ENCODE measurements at places on chromosomes 11 and 22. TPM values are rescaled to one million over a fixed set of nuclear protein-coding genes. Genes with fewer than 3 reads are reported as not detected.
A peak's percentile ranks its signal among the peaks of the same experiment; 100 is the strongest.

MCHR1 gene
- total RNA-seq, result 1.0 TPM

GRCh38 chr11:20249378-20249777 is 89.1 kb upstream of the DBX1 start:
- DNase-seq, result no peak

- no peak for DNase-seq
Measured at GRCh38 chr11:44564670-44565210, 723 bp upstream of the CD82 start.

- DNase-seq, result no peak
Measured at GRCh38 chr11:12927221-12927620, 81.9 kb upstream of the RASSF10 start.

OR52E8 gene
- total RNA-seq, result not detected

DNA sequence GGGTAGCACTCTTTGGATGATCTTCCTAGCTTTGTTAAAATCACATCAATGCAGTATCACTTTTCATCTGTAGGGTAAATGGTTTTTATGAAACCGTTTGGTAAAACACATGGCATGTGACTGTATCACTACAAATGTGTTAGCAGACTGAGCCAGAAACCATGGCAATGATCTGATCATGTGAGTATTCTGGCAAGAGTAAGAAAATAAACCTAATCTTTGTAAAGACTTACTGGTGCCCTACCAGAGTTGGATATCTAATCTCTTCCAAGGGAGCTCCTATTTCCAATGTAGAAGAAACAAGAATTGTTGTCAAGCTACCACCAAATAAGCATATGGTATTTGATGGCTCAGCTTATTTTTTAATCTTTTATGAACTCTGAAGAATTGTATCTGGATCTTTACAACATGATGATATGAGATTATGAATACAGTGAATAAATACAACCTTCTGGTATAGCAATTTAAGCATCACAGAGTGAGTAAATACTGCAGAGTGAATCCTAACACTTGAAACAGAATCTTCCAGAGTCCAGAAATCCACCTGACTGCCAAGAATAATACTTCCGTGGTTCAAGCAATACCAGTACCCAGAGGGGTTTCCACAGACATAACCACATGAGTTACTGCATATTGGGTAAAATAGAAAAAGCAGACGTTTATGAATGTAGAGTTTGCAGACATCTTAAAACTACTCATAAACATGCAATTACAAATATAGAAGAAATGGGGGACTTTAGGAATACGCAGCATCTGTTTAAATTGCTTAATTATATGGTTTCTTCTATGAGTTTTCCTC is 238.8 kb downstream of the TTC28 start:
- DNase-seq, result no peak

DNA sequence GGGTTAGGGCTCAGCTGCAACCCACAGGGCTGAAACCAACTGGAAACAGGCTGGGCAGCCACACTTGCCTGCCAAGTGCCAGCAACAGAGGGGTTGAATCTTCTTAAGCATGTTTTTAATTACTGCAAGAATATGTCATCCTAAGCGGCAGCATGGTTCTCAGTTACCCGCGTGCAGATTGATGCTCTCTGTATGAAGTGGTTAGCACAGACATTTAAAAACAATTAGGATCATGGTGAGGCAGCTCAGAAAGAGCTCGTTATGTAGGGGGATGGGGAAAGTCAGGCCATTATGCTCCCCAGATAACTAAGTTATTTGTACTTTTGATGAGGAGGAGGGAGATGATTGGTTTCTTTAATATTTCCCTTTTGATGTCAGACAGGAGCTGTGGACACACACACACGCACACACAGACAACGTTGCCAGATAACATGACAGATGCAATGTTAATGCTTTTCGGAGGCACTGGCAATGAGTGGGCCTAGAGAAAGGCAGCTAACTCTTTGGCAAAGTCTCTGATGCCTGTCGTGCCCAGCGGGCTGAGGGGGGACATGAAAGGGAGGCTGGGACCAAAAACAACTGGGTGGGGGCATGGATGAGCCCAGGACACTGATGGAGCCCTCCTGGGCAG is 389.7 kb downstream of the NXPE2 start:
- no peak for DNase-seq

DNA sequence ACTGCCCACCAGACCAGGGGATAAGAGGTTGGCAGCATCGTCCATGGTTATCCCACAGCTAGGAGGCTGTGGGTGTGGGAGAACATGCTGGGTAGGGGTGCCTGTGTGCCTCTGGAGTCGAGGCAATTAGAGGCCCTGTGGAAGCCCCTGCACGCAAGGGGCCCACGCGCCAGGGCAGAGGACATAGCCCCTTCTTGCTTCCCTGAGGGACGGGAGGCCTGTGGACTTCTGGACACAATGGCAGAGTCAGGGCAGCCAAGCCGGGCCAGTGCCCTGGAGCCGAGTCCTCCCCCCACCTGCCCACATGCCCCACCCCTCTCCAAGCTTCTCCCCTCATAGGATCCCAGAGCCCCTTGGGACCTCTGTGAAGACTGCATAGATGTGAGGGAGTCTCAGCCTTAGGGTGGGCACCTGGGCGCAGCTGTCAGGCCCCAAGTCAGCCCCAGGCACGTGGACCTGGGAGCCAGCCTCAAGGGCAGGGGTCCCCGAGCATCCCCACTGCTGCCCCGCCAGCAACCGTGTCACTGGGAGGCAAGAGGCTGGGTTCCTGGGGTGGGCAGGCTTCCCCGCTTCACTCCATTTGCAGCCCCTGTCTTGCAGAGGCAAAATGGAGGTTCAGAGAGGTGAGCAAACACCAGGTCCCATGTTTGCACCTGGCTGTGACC is 52.4 kb downstream of the CDKN1C start:
- DNase-seq, result no peak

IFITM10 gene
- not detected for total RNA-seq

- DNase-seq, result no peak
Measured at GRCh38 chr22:19802894-19803735, 42.5 kb downstream of the TBX1 start.

GRCh38 chr11:113179181-113179704 is 135.1 kb upstream of the TTC12 start:
- DNase-seq, result no peak

GRCh38 chr11:16945671-16946469 is 68.3 kb downstream of the PLEKHA7 start:
- DNase-seq, result no peak

ZNRF3 gene
- 23.2 TPM for total RNA-seq

GRCh38 chr11:19403196-19403895 is 162.6 kb upstream of the E2F8 start:
- DNase-seq, result no peak

OR8D1 gene
- total RNA-seq, result not detected

DNA sequence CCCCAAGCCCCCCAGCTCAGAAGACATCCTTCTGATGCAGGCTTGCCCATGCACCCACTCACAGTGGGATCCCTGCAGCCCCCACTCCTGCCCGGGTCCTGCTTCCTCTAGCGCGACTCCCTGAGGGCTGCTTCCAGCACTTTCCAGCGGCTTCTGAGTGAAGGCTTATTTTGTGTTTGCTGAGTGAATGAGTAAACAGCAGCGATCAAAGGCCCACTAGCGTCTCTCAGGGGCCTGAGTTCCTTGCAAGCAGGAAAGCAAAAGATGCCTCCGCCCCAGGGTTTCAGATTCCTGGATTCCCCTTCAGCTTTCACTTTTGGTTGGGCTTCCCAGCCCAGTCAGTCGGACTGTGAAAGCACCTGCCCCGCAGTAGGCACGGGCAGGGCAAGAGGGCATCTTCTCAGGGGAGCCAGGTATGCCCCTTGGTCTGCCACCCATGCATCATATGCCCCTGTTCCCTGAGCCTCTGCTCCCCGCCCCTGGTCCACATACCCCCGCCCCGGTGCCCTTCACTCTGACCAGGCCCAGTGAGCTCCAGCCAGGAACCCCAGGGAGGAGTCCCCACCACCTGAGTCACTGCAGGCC is 9.2 kb downstream of the FADD start:
- DNase-seq, result no peak

RBMXL2 gene
- not detected for total RNA-seq

GRCh38 chr22:17767233-17768065 is 6.8 kb downstream of the BID start:
- no peak for DNase-seq

SH3BP1 gene
- 12.0 TPM for total RNA-seq

GRCh38 chr11:27524155-27524554 is 17.6 kb upstream of the LIN7C start:
- no peak for DNase-seq

DNA sequence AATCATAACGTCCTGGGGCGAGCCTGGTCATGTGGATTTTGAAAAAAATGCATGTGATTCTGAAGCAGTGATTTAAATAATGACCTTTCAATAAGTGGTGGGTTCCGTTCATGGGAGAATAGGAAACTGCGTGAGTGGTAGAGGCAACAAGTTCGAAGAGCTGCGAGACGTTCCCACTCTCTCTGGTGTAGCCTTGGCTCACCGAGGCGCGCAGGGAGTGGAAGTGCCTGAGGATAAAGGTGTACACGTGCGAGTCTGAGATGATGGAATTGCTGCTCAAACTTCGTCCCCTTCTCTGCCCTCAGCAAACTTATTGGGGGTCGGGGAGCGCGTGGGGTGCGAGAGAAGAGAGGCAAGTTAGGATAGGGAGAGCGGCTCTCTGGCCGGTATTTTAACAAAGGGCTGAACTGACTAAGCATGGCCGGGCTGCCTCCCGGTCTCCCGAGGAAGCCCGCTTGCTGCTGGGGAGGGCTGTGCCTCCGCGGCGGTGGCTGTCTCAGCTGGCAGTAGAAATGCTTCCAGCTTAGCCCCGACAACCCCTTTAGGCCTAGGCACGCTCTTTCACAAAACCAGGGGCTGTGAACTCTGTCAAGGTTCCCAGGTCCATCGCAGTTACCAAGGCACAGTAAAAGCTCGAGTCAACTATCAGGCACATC is 875 bp upstream of the STT3A start:
- DNase-seq, result peak; percentile 23

- no peak for DNase-seq
Measured at GRCh38 chr11:23674866-23675265, 814.6 kb upstream of the CCDC179 start.

TMEM191C gene
- total RNA-seq, result not detected

DNA sequence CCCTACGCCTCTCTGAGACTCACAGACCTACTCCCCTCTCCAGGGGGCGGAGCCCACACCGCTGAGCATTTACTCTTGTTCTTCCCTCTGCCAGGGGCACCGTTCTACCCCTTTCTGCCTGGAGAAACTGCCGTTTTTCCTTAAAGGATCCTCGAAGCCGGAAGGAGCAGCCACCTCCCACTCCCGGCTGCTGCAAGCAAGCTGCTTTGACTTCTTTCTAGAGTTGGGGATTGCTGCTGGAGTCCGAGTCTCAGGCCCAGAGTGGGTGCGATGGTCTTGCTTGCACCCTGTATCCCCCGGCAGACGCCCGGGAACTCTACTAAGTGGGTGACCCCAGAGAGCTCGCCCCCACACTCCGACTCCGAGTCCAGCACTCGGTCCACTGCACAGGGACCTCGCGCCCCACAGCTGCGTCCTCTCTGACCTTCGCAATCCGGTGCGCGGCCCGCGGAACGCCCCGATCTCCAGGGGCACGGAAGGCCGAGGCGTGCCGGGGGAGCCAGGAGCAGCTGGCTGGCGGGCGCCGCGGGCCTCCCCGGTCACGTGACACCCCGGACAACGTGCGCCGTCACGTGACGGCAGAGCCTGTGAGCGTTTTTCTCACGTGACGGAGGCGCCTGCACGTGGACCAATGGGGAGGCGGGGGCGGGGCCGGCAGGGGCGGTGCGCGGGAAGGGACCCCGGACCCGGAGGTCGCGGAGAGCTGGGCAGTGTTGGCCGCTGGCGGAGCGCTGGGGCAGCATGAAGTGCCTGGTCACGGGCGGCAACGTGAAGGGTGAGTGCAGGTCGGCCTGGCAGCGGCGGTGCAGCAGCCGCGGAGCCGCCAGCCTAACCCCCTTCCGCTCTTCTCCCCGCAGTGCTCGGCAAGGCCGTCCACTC is at the start of gene RAD9A:
TSS of gene RAD9A (plus strand) at position 683 of the 879 bp plus-strand sequence. CDS start at position 742, 59 bp downstream.
- peak; percentile 92 for DNase-seq

DNA sequence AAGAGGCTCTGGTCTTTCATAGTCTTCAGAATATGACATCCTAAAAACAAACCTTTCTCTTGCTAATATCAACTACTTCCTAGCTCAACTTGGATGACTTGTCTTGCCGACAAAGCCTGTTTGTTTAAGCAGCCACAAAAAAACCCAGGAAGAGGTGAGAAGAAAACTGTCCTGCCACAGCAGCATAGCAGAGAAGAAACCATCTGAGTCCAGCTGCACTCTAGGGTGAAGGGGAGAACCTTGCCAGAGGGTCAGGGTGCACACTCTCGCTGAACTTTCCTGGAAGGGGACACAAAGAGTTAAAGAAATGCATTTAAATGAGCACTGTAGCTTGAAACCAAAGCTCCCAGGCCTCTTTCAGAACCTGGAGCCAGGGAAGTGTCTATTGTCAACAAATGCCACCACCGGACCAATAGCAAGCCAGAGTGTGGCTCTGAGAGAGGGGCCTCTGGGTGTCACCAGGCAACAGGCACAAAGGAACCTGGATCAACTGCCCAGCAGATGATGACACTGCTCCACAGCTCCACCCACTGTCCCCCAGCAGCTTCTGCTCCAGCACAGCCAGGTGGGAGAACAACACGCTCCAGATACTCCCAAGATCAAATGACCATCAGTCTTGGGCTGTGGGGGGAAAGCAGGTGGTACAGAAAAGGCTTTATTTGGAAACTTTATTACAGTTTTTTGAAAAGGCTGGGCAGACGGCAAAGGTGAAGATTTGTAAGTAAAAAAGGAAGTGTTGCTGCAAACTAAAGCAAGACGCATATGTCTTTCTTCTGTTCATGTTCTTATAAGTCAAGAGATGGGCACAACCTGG is 105.7 kb downstream of the RASSF10 start:
- no peak for DNase-seq

- DNase-seq, result no peak
Measured at GRCh38 chr11:13884158-13884799, 78.2 kb upstream of the SPON1 start.

GRCh38 chr11:82701847-82702520 is 31.7 kb downstream of the FAM181B start:
- DNase-seq, result no peak

- no peak for DNase-seq
Measured at GRCh38 chr11:94815705-94816344, 47.7 kb downstream of the AMOTL1 start.

GRCh38 chr11:26730414-26731083 is 8.7 kb upstream of the SLC5A12 start:
- no peak for DNase-seq

OR10A4 gene
- not detected for total RNA-seq

GRCh38 chr11:92589512-92589911 is 364.9 kb downstream of the FAT3 start:
- DNase-seq, result no peak

- DNase-seq, result peak; percentile 30
Measured at GRCh38 chr11:93849751-93850593, 446 bp downstream of the VSTM5 start.

DNA sequence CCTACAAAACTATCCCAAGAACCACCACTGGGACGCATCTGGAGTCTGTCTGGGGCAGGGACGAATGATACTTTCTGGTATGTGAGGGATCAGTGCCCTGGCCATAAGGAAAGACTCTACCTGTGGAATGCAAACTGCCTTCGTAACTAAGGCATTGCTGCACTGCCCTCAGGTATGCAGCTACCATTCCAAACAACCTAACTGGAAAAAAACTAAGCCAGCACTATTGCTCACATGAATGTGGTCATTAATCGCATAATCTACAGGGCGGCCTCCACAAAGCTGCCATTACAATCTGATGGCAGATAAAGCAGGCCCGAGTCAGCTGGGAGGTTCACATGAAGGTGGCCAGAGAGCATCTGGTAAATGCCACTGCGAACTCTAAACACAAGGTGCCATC is 3.9 kb downstream of the PACSIN2 start:
- no peak for DNase-seq

- DNase-seq, result no peak
Measured at GRCh38 chr11:61342207-61342803, 9.3 kb downstream of the TKFC start.
